ENCODE measurements at places on chromosomes 12 and 14.

- no peak for DNase-seq
Observed at GRCh38 chr12:114901316-114901715, 217.3 kb upstream of the TBX3 start.

DNA sequence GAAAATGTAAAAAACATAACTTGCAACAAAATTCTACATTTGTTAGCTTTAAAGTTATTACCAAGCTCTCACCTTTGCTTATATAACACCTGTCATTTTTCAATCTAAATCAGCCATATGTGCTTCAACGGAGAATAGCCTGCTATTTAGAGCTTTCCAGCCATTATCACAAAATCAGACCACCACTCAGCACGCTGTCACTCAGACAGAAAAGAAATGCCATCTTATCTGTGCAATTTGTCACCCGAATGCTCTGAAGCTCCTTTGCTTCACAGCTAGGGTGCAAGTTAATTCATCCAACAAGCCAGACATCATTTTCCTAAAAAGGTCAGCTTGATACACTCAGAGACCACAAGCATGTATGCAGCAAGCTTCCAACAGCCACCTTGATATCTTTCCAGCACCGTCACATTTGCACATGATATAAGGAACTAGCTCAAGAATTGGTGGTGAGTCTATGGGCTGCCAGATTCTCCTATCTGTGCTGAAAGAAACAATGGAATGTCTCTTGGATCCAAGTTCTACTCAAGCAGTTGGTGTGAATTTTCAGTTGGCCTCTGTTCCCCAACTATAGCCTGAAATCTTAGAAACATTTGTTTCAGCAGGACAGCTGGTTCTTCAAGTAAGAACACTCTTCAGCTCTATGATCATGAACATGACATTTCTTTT is 20.0 kb upstream of the IFNG-AS1 start:
- DNase-seq: no peak

DNA sequence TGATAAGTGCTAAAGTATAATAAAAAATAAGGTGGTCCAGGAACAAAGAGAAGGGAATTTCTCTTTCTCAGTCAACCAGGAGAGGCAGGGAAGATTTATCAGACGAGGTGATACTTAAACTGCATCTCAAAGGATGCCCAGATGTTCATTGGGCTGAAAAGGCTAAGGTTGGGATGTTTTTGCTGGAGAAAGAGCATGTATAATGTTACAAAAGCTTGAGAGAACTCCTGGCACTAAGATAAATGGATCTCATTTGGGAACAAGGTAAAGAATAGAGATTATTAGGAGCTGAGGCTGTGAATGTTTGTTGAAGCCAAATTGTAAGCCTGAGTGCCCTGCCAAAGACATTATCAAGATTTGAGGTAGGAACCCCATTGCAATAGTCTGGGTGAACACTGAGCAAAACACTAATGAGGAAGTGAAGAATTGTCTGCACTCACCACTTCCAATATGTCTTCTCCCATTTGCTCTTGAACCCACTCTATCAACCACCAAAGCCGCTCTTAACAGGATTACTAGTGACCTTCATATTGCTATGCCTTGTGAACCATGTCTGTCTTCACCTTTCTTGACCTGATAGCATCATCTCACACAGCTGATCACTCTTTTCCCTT is 149.0 kb upstream of the ARID2 start:
- no peak for DNase-seq

GRCh38 chr14:54881761-54882401 is 20.7 kb downstream of the GCH1 start:
- no peak for DNase-seq

GRCh38 chr14:77663293-77663692 is 44.5 kb downstream of the ALKBH1 start:
- DNase-seq: no peak

DNA sequence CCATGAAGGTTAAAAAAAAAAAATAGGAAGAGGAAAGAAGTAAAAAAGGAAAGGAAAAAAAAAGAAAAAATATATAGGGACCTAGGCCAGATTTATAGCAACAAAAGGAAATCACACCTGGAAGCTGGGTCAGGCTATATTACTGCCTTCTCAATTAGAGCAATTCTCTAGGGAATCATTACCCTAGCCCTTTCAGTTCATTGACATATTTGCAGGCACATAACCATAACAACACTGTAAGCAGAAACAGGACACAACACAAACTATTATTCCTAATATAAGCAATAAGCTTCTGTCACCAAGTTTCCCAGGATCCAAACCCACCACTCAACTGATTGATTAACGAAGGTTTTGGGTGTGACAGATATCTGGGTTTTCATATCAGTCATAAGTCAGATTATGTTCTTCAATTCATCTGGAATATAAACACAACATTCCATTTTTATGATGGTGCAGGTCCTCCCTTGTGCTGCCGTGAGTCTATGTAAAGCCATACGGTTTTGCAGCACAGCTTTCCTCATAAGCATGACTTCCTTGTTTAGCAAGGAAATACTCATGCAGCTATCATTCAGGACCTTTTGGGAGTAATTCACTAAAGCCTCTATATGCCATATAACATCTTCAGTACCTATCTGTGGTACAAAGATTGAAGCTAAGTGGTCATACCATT is 4.2 kb downstream of the PCNX4 start:
- DNase-seq: peak; percentile 50

GRCh38 chr12:108101605-108102175 is 27.4 kb upstream of the WSCD2 start:
- DNase-seq: no peak

DNA sequence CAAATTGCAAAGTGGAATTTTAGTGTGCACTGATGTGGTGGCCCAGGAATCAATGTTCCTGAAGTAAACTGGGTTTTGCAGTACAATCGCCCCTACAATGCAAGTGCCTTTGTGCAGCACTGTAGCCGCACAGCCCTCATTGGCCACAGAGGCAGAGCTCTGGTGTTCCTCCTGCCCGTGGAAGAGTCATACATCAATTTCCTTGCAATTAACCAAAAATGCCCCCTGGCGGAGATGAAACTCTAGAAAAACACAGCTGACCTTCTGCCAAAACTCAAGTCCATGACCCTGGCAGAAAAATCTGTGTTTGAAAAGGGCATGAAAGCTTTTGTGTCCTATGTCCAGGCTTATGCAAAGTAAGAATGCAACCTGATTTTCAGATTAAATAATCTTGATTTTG is 117.9 kb upstream of the PRB2 start:
- no peak for DNase-seq

DNA sequence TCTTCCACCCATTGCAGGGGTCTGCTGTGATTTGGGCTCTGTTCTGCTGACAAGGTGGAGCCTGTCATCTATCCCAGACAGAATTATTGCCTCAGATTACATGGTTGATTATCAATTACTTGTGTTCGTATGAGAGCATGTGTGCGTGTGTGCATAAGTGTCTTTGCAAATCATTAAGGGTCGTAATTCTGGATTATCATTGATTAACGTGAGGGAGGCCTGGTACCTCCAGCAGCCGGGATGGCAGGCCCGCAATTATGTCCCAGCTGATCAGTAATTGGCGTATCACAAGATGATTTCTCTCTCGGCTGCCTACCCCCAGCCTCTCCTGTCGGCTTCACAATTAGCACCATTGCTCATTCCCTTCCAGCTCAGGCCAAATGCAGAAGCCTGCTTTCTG is 29.6 kb upstream of the IRF2BPL start:
- no peak for DNase-seq

DNA sequence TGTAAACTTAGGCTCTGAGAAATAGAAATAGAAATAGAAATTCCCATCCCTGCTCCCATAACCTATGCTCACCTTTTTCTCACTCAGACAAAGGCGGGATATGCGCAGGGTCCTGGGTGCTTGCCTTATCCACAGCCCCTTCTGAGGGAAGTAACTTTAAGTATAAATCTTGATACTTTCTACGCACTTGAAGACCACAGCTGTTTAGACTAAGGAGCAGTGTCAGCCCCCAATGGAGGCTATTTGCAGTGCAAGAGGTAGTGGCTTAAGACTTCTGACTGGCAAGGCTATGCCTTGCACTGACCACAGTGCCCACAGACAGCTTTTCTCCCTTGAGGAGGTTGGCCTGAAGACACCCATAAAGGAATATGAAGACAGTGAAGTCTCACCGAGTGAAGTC is 35.2 kb downstream of the ASCL1 start:
- DNase-seq: no peak

GRCh38 chr12:50926415-50926814 is 25.9 kb upstream of the HIGD1C start:
- no peak for DNase-seq

GRCh38 chr12:26736563-26737486 is 96.2 kb downstream of the ITPR2 start:
- DNase-seq: peak; percentile 36

- DNase-seq: no peak
Observed at GRCh38 chr12:125907351-125907750, 842.1 kb downstream of the AACS start.

GRCh38 chr14:50350975-50351374 is 38.9 kb downstream of the DMAC2L start:
- DNase-seq: no peak

DNA sequence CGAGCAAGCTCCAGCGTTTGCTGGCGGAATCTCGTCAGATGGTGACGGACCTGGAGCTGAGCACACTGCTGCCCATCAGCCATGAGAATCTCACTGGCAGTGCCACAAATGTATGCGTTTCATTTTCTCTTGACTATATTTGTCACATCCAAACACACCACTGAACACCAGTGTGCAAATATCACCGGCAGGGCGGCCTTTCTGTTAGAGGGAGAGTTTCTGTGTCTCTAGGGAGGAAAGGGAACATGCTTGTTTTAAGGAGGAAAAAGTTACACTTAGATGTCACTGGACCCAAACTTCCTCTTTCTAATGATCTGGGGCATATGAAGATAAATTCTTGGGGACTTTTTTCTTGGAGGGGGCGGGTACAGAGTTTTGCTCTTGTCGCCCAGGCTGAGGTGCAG is 21.9 kb upstream of the HIP1R start:
- DNase-seq: no peak

DNA sequence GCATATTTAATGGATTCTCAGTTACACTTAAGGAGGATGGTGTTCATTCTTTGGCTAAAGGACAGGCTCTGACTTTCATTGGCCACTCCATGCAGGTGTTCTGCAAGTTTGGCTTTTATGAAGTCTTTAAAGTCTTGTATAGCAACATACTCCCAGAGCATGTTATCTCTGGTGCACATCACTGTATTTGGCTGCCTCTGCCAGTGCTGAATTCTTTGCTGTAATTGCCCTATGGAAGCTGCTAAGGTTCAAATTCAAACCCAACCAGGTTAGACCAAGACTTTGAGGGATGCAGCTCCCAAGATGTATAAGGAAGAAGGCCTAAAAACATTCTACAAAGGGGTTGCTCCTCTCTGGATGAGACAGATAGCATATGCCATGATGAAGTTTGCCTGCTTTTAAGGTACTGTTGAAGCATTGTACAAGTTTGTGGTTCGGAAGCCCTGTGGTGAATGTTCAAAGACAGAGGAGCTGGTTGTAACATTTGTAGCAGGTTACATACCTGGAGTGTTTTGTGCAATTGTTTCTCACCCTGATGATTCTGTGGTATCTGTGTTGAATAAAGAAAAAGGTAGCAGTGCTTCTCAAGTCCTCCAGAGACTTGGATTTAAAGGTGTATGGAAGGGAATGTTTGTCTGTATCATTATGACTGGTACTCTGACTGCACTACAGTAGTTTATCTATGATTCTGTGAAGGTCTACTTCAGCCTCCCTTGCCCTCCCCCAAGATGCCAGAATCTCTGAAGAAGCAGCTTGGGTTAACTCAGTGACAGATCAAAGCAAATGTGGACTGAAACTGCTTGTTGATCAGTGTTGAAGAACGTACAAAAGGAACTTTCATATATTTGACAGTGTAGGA is 19.4 kb downstream of the TMEM116 start:
- DNase-seq: no peak

- no peak for DNase-seq
Observed at GRCh38 chr14:97978341-97978740, 1181.2 kb downstream of the VRK1 start.

DNA sequence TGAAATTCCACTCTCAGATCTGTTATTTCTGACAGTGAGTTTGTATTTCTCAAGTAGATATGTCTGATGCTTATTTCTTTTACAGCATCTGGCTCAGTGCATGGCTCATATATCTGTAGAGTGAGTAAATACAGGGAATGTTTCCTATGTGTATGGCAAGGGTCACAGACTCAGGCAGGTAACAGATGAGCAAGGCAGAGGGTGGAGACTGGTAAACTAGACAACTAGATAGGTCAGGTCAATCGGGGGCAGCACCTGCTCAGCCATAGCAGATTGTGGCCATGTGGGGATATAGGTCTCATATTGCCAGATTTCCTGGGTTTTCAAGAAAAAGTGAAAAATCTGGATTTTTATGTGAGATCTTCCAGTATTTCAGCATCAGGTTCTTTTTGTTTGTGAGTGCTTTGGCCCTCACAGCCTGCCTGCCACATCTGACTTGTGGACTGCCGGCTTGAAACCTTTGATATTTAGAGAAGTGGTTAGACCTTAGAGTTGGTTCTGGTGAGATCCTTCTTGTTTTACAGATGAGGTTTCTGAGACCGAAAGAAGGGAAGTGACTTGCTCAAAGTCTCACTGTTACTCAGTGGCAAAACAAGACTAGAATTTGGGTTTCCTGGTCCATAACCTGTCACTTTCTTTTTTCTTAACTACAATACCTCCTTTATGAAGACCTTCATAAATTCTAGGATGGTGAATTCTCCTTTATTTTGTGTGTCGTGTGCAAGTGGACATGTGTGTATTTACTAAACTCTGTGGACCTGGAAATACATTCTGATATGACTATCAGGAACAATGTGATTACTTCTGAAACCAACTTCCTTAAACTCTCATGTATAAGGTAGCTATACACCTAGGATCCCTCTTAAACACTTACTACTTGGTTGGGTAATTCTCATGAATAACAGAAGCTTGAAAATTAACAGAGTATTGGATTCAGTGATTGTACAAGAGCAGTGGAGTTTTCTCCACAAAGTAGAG is 34.4 kb downstream of the PROX2 start:
- DNase-seq: no peak

DNA sequence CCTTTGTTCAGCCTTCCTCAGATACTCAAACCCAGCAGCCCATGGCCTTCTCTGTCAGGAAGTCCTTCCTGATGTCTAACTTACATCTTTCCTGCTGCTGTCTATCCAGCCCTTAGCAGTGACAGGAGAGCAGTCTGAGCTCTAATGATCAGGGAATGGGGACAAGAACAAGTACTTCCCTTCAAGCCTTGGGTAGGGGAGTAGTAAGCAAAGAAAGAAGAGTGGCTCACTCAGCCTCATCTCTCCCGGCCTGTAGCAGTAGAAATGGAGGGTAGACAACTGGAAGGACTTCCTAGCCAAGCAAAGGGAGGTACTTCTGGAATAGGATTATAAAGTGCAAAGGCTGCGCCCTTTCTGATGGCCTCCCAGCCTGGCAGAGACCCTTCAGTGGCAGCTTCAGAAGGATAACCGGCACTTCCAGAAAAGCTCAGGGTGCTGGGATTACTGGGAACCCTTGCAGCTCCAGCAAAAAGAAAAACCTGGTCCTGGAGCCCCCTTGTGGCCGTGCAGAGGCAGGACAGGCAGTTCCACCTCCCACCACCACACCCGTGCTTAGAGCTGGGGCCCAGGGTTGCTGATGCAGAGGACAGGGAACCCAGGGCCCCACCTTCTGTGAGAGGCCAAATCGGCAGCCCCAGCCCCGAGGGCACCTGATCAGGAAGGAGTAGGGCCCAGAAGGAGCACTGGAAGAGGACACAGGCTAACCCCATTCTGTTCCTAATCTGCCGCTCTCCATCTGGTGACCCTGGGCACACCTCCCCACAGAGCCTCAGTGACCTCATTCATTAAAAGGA is 12.4 kb upstream of the SMUG1 start:
- no peak for DNase-seq

- no peak for DNase-seq
Observed at GRCh38 chr14:52020866-52021717, 31.7 kb downstream of the RTRAF start.

- no peak for DNase-seq
Observed at GRCh38 chr14:99687284-99688209, 3.4 kb downstream of the CYP46A1 start.

Data from HS-27A (cell line).